ENCODE measurements at places on chromosomes 2 and 18.

DNA sequence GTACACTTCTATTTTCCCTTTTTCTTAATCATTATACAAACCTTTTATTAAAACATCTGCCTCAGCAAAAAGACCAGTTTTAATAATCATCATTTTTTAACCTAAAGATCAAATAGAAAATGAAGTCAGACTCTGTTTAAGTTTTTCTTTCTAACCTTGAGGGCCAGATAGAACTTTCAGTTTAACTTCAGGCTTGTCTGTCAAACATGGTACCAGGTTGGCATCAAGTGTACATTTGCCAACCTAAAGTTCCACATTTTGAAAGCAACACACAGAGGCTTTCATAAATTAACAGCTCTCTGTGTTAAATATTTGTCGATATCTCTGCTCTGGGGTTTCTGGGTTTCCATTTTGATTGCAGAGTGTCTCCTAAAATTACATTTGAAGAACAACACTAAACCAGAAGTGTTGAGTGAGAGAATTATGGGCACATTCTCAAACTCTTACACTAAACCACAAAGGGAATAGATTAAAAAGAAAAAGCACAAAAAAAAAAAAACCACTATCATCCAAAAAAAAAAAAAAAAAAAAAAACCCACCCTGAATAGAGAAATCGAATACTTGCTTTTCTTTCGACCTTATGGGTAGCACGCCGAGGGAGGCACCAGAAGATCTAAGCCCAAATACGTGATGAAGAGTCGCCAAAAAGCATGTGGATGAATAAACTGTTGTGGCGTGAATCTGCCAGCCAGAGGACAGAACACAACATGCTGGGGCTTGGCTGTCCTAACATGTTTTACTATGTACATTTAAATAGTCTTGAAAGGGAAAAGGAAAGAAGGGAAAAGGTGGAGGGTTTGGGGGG, 166.2 kb downstream of the TCF4 start:
- DNase-seq = no peak

GRCh38 chr2:231685349-231686191, 22.8 kb upstream of the PTMA start:
- no peak for DNase-seq

DNA sequence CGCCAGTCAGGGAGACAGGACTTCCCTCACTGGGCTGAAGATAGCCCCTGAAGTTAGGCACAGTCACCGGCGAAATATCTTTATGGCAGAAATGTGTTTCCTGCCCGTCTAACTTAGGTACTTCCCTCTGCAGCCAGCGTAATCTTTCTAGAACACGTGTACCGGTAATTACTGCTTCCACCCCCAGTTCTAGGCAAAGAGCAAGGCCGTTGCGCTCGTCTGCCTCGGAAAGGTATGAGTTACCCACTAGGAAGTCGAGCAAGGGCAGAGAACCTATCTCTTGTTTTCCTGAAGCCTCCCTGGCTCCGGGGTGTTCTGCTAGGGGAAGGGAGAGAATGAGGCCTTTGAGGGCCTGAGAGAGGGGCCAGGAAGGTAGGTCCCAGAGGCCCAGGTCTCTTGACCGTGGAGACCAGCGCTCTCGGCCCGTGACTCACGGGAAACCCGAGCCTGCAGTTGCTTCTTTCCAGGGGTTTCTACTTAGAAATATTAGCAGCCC, 70.0 kb downstream of the TWSG1 start:
- DNase-seq = no peak

- DNase-seq = no peak
These were observed 38.5 kb downstream of the ANO7 start for GRCh38 chr2:241226723-241227572.

GRCh38 chr18:75221397-75221796, 10.8 kb downstream of the TSHZ1 start:
- no peak for DNase-seq

GRCh38 chr2:65353046-65353445, 79.4 kb downstream of the SPRED2 start:
- DNase-seq = no peak

GRCh38 chr2:143909577-143910353, 610.2 kb downstream of the ZEB2 start:
- DNase-seq = no peak

- DNase-seq = no peak
These were observed 46.2 kb upstream of the ELOA2 start for GRCh38 chr18:47081578-47081977.

- no peak for DNase-seq
These were observed 179.6 kb downstream of the ZBTB7C start for GRCh38 chr18:48229552-48229981.

DNA sequence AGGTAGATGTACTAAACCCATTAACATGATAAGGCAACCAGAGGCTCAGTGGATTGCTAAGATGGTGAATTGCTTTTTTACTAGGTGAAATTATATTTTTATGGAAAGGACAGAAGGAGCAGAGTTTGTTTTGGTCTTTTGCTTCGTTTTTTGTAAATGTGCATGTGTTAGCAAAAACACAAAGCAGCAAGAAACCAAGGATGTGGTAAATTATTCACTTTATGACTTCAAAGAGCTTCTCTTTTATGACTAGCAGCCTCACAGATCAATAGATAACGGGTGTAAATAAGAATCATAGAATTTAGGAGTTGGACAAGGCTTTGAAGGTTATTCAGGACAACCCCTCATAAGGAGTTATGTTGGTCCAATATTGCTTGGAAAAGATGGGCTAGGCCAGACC, 615.0 kb downstream of the DPP10 start:
- no peak for DNase-seq

DNA sequence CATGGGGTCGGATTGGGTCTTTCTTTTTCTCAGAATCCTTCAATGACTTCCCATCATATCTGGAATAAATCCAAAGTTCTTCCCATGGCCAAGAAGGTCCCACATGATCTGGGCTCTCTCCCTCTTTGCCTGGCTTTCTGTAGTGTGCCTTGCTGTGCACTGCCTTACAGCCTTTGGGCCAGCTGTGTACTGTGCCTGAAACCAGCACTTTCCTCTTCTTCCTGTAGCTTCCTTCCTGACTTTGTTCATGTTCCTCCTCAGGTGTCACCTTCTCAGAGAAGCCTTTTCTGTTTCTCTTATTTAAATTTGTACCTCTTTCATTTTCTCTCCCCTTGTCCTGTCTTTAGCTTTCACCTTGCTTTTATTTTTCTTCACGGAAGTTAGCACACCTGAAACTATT, 4.3 kb upstream of the CDCA7 start:
- DNase-seq = no peak

DNA sequence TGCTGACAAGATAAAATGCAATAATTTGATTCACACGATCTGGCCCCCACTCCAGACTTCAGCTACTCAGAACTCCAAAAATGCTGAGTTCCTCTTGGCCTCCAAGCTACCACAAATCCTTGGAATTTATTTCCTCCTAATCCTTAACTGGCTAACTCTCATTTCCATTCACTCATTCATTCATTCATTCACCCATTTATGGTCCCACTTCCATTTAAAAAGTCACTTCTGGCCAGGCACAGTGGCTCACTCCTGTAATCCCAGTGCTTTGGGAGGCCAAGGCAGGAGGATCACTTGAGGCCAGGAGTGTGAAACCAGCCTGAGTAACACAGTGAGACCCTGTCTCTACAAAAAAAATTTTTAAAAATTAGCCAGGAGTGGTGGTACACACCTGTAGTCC, 12.5 kb downstream of the SOS1 start:
- no peak for DNase-seq

GRCh38 chr2:108243566-108243965, 3.8 kb downstream of the SULT1C3 start:
- DNase-seq = no peak

- DNase-seq = no peak
These were observed 102.3 kb downstream of the BOD1L2 start for GRCh38 chr18:57249179-57249578.

- no peak for DNase-seq
These were observed 38.0 kb upstream of the SMCHD1 start for GRCh38 chr18:2617401-2617998.

- no peak for DNase-seq
These were observed 377.6 kb upstream of the TRIB2 start for GRCh38 chr2:12338946-12339697.

- DNase-seq = no peak
These were observed 7.7 kb upstream of the SULT1C4 start for GRCh38 chr2:108370080-108370479.

DNA sequence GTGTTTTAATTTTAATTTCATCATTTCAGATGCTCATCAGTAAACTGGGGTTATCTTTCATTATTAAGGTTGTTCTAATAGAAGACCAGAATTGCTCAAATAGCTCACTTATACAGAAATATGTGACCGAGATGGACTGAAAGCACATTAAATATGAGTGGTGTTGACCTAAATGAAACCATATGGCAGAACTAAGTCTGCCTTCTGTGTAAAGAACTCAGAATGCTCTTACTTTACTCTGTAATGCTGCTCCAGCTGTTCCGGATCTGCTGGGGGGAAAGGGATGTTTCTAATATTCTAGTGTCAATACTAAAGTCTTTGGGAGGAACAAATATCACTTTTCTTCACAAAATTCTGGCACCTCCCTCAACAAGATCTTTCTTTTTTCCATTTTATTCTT, 131.0 kb downstream of the DPP4 start:
- DNase-seq = no peak

GRCh38 chr2:9807056-9807455, 36.2 kb upstream of the TAF1B start:
- DNase-seq = no peak

- DNase-seq = no peak
These were observed 177.1 kb downstream of the EIPR1 start for GRCh38 chr2:3200420-3200939.

GRCh38 chr18:63559567-63560491, 17.7 kb downstream of the SERPINB12 start:
- no peak for DNase-seq

DNA sequence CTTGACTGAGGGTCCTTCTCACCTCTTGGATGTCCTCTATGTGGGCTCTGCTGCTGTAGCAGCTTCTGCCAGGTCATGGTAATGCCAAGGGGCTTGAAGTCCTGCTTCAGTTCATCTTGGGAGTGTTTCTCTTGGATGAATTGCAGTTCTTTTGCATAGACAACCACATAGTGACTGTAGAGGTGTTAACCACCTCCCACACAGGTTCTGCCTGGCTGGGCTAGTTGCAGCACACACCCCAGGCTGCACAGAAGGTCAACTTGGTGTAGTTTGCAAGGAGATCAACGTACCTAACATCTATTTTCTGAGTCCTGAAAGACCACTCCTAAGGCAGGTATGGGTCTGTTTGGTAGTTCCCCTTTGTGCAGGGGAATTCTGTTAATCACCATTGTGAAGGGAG, 108.1 kb downstream of the ADCYAP1 start:
- no peak for DNase-seq

DNA sequence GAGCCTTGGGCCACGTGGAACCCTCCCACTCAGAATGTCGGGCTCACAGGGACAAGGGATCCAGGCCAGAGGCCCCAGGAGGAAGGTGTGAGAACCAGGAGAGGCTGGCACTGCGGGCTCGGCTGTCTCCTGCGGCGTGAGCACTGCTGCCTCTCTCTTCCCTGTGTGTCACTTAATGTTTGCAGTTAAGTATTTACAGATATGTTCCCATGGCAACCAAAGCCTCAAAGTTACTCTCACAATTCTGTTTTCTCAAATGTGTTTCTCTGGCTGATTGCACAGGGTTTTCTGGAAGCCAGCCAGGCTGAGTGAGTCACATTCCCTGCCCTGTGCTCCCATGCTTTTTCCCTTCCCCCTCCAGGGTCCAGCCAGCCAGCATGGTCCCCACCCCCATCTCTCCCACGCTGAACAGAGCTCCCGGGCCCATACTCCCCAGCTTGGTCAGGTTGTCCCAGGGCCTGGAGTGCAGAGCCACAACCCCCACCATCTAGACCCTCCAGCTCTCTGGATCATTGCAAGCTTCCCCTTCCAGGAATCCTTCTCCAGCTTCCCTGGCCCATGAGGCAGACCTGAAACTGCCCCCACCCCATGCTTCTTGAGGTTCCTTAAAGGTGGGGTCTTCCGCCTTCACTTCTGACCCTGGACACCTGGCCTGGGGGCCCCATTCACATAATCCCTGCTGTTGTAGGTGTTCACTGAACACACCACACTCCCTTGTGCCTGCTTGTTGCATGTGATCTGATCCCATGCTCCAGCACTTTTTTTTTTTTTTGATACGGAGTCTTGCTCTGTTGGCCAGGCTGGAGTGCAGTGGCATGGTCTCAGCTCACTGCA, 265.9 kb downstream of the CELF4 start:
- no peak for DNase-seq

DNA sequence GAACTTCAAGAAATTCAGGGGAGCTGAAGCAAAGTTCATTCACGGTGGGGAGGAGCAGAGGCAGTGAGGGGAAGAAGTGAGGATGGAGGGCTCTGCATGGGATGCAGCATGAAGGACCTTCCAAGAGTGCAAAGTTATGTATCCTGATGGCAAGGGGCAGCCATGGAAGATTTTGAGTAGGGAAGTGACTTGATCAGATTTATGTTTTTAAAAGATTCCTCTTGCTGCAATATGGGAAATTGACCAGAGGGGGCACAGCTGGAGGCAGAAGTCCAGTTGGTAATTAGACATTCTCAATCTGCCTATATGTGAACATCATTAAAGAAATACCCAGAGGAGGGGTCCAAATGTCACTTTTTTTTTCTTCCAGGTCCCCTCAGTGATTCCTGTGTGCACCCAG, 21.5 kb upstream of the ANXA4 start:
- DNase-seq = no peak

GRCh38 chr2:233823731-233824121, 30.6 kb downstream of the HJURP start:
- DNase-seq = no peak

GRCh38 chr2:240857039-240858008, 11.3 kb upstream of the AGXT start:
- DNase-seq = no peak

GRCh38 chr18:14940735-14941134, 192.8 kb downstream of the ANKRD30B start:
- no peak for DNase-seq

GRCh38 chr2:221389904-221390303, 182.2 kb downstream of the EPHA4 start:
- no peak for DNase-seq

- DNase-seq = no peak
These were observed 42.0 kb upstream of the STK17B start for GRCh38 chr2:196213252-196213980.

DNA sequence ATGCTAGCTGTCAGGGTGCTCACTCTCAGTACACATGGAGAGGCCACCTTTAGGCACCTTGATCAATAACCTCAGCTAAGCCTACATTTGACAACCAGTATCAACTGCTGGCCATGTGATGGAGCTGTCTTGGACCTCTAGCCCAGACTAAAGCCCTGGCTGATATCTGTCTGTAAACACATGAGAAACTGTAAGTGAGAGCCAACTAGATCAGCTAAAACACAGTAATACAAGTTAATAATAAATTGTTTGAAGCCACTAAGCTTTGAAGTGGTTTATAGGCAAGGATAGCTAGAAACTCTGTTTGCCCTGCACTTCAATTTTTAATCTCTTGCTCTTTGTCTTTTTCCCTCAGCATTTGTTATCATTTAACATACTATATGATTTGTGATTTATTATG, 407.1 kb downstream of the SPAG16 start:
- no peak for DNase-seq

- DNase-seq = no peak
These were observed 1.7 kb upstream of the GMPPA start for GRCh38 chr2:219496825-219497494.

- no peak for DNase-seq
These were observed 47.2 kb upstream of the CDC42EP3 start for GRCh38 chr2:37718515-37719161.

GRCh38 chr2:176193048-176193447, 4.6 kb downstream of the HOXD1 start:
- no peak for DNase-seq
